ENCODE measurements at places on chromosomes 4 and X.

GRCh38 chr4:172578712-172579111 is 589.9 kb upstream of the GALNT7 start:
- DNase-seq = peak; percentile 56

GRCh38 chrX:130055103-130055502 is 55.2 kb downstream of the ELF4 start:
- peak; percentile 65 for DNase-seq

GRCh38 chrX:153564047-153564606 is 34.8 kb downstream of the CCNQ start:
- peak; percentile 10 for DNase-seq

GRCh38 chrX:24934279-24934678 is 81.5 kb downstream of the ARX start:
- DNase-seq = no peak

- DNase-seq = no peak
These were observed 26.9 kb downstream of the ARFIP1 start for GRCh38 chr4:152806501-152807125.

DNA sequence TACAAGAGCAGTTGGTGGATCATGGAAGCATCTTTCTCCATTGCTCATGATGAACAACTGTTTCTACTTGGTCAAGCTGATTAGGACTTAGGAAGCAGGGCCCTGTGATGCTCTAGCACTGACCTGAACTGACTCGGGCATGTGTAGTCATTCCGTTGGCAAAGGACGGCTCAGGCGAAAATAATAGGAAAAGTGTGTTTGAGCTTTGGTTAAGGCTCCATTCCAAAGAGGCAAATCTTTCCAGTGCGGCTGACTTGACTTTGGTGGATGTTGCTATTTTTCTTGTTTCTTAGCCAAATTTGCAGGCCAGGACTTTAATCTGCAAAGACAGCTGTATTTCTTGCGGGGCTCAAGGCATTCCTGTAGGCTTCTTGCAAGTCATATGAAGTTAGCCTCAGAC is 39.5 kb downstream of the ZNF518B start:
- DNase-seq = no peak

DNA sequence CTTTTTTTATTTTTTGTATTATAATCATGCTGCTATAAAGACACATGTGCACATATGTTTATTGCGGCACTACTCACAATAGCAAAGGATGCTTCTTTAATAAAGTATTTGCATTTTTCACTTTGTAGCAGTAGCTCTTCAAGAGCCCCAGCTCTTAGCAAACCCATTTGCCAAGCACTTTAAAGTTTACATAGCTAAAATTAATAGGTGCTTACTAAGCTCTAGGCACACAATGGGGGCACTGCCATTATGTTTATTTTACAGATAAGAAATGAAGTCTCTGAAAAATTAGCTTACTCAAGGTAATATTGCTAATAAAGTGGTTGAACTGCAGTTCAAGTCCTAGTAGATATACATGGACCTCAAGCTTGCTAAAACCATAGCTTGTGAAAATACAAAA is 230.3 kb upstream of the ARHGAP24 start:
- no peak for DNase-seq

- no peak for DNase-seq
These were observed 35.0 kb downstream of the ACOX3 start for GRCh38 chr4:8405516-8405875.

- no peak for DNase-seq
These were observed 6.3 kb downstream of the TKTL2 start for GRCh38 chr4:163467082-163467770.

- no peak for DNase-seq
These were observed 28.6 kb upstream of the DCLK2 start for GRCh38 chr4:150049682-150050081.

- no peak for DNase-seq
These were observed 116.3 kb downstream of the BMP15 start for GRCh38 chrX:51026862-51027261.

- no peak for DNase-seq
These were observed 50.9 kb downstream of the TSC22D3 start for GRCh38 chrX:107724653-107725052.

GRCh38 chr4:137659431-137659830 is 127.1 kb upstream of the PCDH18 start:
- peak; percentile 48 for DNase-seq

GRCh38 chr4:100348473-100348872 is 158.2 kb upstream of the DDIT4L start:
- DNase-seq = peak; percentile 79

DNA sequence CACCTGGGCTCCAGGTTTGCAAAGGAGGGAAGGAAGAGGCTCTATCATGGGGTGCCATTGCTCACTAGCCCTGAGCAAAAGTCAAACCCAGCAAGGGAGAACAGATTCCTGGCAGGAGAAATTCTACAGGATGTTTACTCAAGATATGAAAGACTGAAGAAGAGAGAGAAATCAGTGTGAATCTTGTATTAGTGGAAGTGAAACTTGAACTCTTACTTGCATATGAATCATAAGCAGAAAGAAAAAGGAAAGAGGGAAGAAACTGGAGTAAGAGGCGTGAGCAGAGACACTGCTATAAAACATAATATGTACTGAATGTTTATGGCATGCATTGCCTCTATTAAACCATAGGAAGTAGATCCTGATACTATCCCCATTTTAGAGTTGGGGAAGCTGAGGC is 60.9 kb downstream of the C4orf46 start:
- peak; percentile 73 for DNase-seq

DNA sequence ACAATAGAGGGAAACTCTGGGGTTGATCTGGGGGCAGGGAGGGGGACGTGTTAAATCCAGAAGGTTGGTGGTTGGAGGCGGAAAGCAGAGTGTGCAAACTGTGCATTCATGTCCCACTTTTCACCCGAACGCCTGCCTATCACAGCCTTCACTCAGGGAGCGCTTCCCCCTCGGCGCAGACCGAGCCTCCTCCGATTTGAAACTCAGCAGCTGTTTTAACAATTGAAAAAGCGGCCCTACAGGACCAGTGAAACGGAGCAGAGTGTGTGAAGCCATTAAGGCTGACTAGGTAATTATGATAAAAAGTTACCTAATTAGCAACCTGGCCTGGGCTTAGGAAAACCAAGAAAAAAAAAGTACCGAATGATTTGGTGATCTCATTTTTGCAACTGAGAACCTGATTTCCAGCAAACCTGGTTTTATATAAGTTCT is 685 bp upstream of the NDNF start:
- DNase-seq = peak; percentile 16

DNA sequence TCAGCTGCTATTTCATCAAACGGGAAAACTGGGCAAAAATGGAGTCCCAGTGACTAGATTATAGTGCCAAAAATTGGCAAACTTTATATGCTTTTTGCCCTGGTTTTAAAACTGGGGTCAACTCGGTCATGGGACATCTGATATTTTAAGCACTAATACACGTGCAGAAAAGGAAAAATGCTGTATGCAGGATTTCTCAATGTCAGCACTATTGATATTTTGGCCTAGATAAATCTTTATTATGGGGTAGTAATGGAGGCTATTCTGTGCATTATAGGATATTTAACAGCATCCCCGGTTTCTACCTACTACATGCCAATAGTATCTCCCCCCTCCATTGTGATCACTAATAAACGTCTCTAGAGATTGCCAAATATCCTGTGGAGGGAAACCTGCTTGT is 870.9 kb upstream of the IGFBP7 start:
- no peak for DNase-seq

- peak; percentile 86 for DNase-seq
These were observed 142.4 kb downstream of the TSPAN5 start for GRCh38 chr4:98516042-98516440.

- no peak for DNase-seq
These were observed 21.1 kb downstream of the TDO2 start for GRCh38 chr4:155924637-155925036.

DNA sequence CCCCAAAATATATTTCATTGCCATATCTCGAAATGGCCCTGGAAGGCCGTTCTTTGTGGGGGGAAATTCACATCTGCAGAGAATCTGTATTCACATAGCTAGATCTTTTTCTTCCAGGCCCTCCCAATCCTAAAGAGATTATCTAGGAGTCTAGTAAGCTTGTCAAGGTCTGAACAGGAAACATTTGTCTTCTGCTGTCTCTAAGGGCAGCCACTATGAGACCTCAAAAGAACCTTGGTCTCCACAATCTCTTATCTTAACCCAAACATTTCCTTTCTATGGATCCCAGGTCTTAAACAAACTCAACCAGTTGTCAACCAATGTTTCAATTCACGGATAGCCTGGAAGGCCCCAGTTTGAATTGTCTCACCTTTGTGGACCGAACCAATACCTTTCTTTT is 45.0 kb downstream of the CRLF2 start:
- DNase-seq = no peak

DNA sequence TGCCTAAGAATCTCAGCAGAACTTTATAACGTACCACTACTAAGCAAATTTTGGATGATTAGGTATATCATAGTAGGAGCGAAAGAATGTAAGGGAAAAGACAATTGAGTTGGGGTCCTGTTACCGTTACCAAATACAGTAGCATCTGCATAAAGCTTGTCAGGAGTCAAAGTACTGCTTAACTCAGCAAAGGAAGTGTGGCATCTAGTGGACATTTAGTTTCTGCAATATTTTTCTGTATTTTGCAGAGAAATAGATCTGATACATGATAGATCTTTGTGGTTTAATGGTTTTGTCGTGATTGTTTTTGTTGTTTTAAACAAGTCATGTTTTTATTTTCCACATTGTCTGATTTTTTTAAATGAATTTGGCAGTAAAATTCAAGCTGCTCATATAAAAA is 81.0 kb upstream of the SMARCAD1 start:
- peak; percentile 21 for DNase-seq

DNA sequence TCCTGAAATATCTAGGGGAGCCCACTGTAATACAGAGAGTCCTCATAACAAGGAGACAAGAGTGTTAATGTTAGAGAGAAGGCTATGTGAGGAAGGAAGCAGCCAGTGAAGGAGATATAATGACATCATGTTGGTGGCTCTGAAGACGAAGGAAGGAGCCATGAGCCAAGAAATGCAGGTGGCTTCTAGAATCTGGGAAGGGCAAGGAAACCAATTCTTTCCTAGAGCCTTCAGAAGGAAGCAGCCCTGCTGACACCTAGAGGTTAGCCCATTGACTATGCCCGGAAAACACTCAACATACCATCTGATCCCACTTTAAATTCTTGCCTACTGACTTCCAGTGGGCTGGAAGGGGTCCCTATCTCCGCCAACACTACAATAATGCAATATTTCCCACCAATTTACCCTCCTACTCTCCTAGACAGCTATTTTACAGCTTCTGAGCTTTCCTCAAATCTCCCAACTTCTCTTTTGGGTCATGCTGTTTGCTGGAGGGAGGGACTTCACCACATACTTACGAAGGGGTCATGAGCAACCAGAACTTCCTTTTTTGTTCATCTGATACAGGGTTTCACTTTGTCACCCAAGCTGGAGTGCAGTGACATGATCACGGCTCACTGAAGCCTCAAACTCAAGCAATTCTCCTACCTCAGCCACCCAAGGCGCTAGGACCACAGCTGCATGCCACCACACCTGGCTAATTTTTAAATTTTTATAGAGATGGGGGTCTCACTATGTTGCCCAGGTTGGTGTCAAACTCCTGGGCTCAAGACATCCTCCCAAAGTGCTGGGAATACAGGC is 25.2 kb upstream of the G3BP2 start:
- no peak for DNase-seq

GRCh38 chrX:38519651-38520050 is 41.7 kb upstream of the TSPAN7 start:
- DNase-seq = no peak

- DNase-seq = no peak
These were observed 5.6 kb upstream of the CT45A1 start for GRCh38 chrX:135707880-135708279.

GRCh38 chr4:152243896-152244595 is 291.8 kb downstream of the FBXW7 start:
- no peak for DNase-seq

DNA sequence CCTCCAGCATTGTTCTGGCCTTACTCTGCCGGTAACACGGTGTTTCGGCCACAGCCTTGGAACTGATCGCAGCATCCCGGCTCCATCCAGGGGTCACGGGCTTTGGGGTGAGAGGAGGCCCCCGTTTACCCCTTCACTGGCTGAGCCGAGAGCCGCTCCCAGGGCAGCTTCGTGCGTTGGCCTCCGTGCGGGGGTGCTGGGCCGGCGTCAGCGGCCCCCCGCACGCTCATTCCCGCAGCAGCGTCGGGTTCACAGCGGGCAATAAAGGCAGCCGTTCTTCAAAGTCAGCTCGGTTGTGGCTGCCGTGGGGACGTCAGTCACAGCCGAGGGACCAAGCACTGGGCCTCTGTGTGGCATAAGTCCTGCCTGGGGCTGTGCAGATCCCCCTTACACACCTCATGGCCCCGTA is 25.3 kb upstream of the PLCXD1 start:
- DNase-seq = no peak

- no peak for DNase-seq
These were observed 6.6 kb upstream of the PTPN13 start for GRCh38 chr4:86587381-86588140.

DNA sequence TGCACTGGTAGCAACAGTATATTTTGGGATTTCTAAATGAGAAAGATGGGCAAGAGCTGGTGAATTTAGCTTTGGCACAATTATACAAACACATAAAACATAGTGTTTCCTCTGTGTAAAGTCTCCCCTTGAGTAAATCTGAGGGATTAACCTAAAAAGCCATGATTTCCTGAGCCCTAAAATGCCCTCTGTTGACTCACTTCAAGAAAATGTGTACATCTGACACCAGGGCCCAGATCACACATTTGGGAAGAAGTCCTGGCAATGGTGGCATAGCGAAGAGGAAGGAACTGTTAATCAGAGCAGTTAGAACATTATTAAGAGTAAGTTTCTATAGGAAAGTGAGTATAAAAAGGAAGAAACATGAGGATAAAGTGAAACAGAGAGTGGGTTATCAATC is 338.5 kb downstream of the SPOCK3 start:
- DNase-seq = no peak

DNA sequence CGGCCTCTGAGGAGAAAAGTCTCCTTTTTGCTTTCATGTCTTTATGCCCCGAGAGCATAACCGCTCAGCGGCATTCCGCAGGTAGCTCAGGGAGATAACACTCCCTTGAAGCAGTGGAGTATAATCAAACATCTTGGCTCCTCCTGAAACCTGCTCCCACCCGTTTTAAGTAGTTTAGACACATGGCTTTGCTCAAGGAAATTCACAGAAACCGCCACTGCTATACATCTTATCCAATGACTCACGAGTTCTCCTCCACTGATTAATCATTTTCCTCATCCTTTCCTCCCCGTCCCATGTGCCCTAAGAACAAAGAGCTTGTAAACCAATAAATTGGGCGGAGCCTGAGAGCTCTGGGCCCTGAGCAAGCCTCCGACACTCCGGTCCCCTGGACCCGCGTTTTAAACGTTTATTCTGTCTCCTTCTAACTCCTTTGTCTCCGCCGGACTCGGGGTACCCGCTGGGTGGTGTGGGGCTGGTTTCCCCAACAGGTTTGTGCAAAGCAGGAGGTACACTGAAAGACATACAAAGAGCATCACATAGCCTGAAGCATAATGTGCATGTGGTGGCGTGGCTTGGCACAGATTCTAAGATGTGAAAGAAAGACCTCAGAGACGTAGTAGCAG is 401.2 kb downstream of the TLL1 start:
- no peak for DNase-seq

DNA sequence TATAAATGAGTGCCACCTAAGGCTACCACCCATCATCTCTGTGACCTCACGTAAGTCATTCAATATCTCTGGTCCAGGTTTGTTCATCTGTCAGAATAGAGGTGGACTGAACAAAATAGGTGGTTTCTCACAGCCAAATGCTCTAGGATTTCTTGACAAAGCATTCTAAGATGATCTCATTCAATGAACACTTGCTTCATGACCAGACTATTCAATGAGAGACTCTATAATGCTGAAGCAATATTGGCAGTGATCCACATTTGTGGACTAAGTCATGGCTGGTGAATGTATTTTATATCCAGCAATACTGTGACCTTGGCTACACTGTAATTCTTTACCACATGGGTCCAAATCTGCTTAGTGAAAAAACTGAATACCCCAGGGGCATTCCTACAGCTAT is 37.9 kb downstream of the LDB2 start:
- peak; percentile 95 for DNase-seq

Data from choroid plexus epithelial cell (primary cell).